ACHN (cell line): ENCODE measurements at places on chromosomes 1 and 21.

GRCh38 chr1:33349081-33349759 is 28.3 kb upstream of the A3GALT2 start:
- peak; percentile 37 for DNase-seq

DNA sequence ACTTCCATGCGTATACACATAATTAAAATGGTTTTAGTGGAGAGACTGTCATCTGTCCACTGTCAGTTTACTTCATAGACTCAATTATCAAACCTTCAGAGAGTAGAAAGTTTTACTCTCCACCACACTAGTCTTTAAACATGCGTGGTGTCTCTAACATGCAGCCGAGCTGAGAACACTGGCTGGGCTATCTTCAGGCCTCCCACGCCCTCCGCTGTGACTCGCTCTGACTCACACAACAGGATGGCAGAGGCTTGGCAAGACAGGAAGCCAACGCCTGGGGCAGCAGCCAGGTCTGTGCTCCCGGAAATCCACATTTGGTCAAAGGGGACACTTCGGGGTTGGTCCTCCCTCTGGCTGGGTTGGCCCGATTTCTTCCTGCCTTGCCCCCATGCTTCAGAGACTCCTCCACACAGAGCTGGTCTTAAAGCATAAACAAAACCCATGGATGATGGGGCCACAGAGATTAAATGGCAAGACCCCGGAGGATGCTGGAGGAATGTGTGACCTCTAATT is 22.7 kb upstream of the IFNGR2 start:
- DNase-seq = peak; percentile 95

GRCh38 chr1:151594143-151594625 is 17.7 kb upstream of the SNX27 start:
- peak; percentile 67 for DNase-seq

DNA sequence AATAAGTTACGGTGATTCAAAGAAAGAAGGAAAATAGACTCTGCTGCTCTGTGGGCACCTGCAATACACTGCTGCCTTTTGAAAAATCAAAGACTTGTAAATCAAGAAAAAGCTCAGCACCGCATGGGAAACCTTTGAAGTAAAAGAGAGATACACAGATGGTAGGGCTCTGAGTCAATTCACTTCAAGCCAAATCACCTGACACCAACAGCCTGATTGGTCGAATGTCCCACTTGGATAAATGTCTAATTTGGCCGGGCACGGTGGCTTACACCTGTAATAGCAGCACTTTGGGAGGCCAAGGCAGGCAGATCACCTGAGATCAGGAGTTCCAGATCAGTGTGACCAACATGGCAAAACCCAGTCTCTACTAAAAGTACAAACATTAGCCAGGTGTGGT is 19.2 kb upstream of the RCAN3 start:
- DNase-seq = no peak

DNA sequence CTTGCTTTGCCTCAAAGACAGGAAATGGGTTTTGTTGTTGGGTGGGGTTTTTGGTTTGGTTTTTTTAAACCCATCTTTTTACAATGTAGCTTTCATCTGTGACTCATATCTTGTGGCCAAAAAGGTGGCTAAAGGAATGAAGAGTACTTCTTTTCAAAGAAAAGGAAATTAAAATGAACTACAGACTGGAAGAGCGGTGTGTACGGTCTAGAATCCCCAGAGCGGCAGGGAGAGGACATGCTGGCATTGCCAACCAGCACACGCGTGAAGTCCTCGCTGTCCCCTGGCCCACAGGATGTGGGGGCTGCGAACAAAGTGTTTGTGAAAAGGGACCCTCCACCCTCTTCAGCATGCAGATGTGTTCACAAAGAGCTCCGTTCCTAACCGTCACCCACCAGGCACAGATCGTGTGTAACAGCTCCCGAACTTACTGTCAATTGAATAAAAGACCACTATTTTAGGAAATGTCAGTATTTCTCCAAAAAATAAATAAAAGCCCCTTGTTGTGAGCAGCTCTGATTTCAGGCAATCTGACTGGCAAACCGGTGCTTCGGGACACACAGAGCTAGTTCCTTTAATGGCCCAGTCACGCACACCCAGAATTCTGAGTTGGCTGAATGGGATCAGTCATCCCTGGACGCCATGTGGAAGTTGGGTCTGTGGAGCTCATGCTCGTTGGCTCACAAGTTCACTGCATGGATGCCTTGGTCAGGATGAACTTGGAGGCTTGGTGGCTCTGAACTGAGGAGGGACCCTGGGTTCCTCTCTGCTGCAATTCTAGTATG is 602.9 kb downstream of the NPHP4 start:
- no peak for DNase-seq

DNA sequence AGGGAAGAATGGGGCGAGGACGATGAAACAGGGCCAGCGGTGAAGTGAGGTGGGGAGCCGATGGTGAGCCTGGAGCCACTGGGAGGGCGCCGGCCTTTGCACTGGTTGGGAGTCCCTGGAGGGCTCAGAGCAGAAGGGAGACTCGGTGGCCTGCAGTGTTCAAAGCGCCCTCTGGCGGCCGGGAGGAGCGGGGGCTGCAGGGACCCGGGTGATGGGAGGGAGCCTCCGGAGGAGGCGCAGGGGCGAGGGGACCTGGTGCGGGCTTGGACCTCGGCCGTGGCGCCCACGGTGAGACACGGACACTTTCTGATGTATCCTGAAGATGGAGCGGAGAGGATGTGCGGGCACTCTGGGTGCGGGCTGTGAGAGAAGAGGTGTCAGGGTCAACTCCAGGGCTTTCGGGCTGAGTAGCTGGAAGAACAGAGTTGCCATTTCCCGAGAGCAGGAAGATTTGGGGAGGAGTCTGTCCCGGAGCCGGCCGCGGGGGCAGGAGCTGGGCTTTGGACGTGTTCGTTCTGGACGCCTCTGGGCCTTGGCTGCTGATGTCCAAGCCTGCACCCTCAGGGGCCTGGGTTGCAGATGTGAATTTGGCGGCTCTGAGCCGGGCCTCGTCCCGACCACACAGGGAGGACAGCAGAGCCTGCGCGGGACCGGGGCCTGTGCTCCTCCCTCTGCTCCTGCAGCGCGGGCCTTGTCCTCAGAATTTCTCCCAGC is 29.7 kb downstream of the HEYL start:
- DNase-seq = peak; percentile 39

GRCh38 chr1:113456967-113457366 is 66.7 kb downstream of the MAGI3 start:
- peak; percentile 85 for DNase-seq
